ENCODE measurements at places on chromosomes 7 and 10.
A peak's percentile ranks its signal among the peaks of the same experiment; 100 is the strongest.

- DNase-seq = peak; percentile 83
Measured at GRCh38 chr10:61779950-61780659, 117.4 kb downstream of the CABCOCO1 start.

DNA sequence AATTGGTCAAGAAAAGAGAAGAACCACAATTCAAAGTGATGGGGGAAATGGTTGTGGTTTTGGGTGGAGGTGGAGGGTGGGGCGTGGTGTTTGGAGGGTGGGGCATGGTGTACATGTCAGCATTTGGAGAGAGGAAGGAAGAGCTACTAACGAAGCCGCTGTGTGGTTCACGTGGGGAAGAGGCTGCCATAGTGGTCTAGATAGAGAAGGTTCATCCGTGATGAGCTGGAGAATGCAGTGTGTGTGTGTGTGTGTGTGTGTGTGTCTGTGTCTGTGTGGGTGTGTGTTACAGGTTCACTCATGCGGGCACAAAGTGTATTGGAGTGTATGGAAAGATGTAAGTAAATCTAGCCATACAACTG is 6.1 kb upstream of the VCL start:
- DNase-seq = no peak

DNA sequence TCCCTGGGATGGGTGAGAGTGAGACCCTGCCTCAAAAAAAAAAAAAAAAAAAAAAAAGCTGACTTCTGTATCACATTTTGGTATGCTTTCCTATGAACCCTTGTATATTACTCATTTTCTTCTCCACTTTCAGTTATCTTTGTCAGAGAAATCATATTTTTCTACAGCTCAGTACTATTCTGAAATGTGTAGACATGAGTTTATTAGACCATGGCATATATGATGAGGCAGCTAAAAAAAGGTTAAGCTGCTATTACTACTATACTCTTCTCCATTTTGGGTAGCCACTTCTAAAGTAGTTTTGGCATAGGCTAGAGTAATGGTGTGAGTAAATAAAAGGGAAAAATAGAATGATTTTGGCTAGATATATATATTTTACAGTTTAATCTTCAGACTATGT is 53.4 kb downstream of the MLLT10 start:
- DNase-seq = no peak

DNA sequence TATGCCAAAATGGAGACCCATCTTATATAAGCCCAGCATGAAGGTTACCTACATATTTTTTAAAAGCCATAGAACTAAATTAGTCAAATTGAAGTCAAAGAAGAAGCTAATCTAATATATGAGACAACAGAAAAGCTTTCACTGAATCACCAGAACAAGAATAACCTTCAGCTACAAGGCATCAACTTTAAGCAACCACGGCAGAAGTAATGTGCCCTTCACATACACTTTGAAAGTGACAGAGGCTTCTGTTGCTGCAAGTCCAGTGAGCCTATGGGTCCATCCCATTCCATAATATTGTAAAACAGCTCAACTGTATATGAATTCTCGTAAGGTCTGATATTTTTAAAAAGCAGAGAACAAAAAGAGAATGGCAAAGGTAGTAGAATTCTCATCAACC is 36.5 kb downstream of the CTNNA3 start:
- no peak for DNase-seq

DNA sequence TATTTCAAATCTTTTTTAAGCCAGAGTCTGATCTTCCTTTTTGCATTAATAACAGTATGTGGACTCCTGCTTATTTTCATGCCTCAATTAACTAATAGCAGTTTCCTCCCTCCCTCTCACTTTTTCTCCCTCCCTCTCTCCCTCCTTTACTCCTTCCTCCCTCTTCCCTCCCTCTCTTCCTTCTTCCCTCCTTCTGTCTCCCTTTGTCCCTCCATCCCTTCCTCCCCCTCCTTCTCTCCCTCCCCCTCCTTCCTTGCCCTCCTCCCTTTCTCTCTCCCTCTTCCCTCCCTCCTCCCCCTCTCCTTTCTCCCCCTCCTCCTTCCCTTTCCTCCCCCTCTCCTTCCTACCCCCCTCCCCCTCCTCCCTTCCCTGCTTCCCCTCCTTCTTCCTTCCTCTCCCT is 2.0 kb downstream of the ZCWPW1 start:
- no peak for DNase-seq

DNA sequence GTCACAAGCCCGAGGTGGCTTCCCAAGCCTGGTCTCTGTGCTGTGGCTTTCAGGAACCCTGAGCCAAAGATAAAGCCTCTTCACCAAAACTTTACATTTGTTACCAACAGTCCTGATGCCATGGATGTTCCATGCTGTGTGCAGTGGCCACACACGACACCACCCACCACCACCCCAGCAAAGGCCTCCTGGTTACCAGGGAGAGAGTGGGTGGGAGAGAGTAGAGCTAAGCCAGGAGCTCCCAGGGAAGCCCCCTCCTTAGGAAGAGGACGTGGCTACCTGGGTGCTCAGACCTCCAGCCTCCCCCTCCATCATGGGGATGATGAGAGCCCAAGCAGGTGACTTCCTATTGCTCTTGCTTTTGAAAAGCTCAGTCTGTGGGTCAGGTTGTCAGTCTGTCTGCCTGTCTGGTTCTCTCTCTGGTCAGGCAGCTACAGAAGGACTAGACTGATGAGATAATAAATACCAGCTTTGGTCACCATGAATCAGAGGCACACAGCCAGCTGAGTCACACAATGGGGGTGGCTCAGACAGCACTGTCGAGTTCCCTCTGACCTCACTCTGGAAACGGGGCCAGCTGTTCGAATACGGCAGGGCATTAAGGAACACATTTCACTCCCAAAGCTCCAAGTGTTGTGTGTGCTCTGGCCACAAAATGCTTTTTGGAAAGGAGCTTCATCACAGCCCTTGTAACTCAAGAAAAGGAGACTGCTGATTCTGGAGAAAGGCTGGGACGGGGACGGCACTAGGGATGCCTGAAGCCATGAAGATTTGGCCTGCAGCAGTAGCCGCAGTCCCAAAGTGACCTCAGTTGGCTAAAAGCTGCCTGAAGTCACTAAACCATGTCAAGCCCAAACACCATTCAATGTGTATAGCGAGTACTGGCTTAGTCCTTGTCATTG is 166.0 kb downstream of the FANK1 start:
- peak; percentile 100 for DNase-seq

- no peak for DNase-seq
Measured at GRCh38 chr10:70704211-70704610, 31.9 kb downstream of the ADAMTS14 start.

DNA sequence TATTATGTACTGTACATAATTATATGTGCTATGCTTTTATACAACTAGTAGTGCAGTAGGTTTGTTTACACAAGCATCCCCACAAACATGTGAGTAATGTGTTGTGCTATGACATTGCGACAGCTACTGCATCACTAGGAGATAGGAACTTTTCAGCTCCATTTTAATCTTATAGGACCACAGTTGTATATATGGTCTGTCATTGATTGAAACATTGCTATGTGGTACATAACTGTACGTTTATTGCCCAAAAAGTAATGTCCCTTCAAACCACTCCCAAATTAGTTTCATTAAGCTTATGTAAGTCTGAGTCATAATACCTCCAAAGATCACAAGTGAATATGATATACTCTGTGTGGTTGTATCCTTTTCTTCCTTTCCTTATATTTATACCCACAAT is 183.2 kb upstream of the POT1 start:
- no peak for DNase-seq

GRCh38 chr7:40884241-40884640 is 749.4 kb downstream of the SUGCT start:
- DNase-seq = peak; percentile 67

DNA sequence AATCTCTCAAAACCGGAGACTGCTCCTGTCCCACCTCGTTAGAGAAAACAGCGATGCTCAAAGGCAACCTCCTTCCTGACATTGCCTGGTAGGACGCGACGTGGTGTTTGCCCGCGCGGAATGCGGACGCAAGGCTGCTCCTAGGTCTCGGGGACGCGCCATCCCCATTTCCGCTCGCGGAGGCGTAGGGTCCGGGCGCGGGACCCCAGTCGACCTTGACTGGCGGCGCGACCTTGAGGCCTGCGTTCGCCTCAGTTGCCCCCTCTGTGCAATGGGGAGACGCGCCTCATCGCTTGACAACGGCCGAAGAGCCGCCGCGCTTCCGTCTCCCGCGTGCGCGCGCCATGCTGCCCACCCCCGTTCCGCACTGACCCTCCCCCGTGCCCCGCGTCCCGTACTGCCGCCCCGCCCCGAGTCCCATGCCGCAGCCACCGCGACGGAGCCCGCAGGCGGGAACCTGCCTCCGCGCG is 412 bp upstream of the PPIA start:
- DNase-seq = peak; percentile 61

- no peak for DNase-seq
Measured at GRCh38 chr7:156845379-156846101, 47.4 kb downstream of the LMBR1 start.

GRCh38 chr7:156790264-156790663 is 102.7 kb downstream of the LMBR1 start:
- DNase-seq = no peak

DNA sequence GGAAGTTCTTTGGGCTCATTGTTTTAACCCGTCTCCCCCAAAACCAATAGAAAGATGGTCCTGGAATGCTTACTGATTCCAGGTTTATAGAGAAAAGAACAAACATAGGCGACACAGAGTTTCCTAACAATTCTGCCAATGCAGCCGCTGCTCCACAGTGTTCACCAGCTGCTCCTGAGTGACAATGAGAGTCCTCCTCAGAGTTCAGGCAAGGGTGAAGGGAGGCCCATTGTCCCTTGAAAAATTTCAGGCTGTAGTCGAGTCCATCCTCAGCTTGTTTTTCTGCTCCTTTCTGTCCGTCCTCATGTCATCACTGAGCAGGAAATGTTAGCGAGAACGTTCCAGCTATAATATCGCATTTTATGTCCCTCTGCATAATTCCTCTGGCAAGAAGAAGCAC is 537.6 kb downstream of the TCERG1L start:
- no peak for DNase-seq

DNA sequence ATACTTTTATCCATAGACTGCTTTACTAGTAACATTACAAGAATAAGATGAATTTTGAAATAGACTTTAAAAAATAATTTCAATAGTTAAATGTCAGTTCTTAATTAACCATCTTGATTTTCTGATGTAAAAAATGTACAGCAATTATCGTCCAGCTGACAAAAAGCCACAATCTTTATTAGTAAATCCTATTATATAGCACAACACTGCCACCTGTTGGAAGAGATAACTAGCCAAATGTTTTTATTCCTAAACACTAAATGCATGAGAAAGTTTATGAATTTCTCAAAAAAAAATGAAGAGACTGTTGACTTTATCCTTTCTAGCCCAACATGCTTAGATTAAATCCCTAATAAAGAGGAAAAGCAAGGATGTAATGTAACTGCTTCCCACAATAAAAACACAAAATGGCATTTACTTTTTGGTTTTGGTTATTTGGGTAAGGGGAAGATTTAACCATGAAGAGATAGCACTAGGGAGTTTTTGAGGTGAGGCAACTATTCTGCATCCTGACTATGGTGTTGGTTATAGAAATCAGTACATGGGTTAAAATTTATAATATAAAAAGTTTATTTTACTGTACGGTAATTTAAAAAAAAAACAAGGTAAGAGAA is 8.0 kb downstream of the COA1 start:
- no peak for DNase-seq

DNA sequence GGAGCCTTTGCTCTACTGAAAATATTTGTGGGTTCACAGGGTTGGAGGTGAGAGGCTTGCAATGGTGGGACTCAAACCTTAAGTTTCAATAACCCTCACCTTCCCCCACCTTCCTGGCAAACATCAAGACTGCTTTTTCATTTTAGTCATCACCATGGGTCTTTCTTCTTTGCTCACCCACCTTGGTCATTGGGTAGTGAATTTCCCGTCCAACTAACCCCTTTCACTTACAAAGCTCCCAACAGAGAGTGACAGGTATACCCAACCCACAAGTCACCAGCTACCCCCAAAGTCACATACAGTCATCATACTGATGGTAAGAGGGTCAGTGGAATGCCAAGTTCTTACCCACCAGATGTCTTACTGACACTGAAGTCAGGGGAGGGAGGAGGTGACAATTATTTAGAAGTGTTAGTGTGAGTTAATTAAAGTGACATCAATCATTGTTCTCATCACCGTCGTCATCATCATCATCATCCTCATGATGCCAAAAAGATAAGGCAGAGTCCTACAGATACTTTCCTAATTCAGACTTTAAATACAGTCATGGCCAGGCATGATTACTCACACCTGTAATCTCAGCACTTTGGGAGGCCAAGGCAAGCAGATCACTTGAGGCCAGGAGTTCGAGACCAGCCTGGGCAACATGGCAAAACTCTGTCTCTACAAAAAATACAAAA is 49.0 kb downstream of the PIK3AP1 start:
- no peak for DNase-seq

- no peak for DNase-seq
Measured at GRCh38 chr7:25379351-25380300, 151.3 kb upstream of the NPVF start.

GRCh38 chr10:35657621-35658020 is 15.5 kb upstream of the FZD8 start:
- DNase-seq = no peak

DNA sequence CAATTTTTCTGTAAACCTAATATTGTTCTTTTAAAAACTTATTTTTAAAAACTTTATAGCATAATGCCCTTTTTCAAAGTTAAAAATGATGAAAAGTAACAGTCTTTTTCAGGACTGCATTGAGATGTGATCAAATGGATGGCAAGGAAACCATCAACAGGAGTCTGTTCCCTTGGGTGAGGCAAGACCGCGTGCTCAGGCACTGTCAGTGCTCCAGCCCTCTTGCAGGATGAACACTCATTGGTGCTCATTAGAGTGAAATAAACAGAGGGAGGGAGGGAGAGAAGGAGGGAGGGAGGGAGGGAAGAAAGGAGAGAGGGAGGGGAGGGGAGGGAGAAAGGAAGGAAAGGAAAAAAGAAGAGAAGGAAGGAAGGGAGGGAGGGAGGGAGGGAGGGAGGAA is 145.7 kb upstream of the CHST15 start:
- DNase-seq = no peak

DNA sequence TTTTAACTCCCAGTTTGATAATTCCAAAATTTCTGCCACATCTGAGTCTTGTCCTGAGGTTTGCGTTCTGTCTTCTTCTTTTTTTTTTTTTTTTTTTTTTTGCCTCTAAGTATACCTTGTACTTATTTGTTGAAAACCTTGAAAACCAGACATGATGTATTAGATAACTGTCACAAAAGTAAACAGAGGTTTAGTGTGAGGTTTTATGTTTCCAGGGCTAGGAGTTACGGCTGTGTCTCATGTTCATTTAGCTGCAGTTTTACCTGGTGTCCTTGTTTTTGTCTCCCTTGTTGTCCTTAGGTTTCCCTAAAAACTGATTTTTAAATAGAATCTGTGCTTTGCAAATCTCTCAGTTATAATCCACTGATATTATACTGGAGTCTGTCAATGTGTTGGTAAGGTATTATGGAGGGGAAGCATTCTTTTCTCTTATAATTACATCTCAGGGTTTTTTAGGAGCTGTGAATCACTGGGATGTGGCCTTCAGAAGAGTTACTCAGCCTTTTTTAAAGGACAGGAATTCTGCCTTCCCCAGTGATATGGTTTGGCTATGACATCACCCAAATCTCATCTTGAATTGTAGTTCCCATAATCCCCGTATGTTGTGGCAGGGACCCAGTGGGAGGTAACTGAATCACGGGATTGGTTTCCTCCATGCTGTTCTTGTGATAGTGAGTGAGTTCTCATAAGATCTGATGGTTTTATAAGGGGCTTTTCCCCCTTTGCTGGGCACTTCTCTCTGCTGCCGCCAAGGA is 95.0 kb downstream of the CDCA7L start:
- peak; percentile 63 for DNase-seq

All from RCC 7860 (cell line).